ENCODE measurements at places on chromosomes 4 and X.

- DNase-seq, result no peak
Measured at GRCh38 chr4:67725981-67726380, 25.0 kb upstream of the UBA6 start.

DNA sequence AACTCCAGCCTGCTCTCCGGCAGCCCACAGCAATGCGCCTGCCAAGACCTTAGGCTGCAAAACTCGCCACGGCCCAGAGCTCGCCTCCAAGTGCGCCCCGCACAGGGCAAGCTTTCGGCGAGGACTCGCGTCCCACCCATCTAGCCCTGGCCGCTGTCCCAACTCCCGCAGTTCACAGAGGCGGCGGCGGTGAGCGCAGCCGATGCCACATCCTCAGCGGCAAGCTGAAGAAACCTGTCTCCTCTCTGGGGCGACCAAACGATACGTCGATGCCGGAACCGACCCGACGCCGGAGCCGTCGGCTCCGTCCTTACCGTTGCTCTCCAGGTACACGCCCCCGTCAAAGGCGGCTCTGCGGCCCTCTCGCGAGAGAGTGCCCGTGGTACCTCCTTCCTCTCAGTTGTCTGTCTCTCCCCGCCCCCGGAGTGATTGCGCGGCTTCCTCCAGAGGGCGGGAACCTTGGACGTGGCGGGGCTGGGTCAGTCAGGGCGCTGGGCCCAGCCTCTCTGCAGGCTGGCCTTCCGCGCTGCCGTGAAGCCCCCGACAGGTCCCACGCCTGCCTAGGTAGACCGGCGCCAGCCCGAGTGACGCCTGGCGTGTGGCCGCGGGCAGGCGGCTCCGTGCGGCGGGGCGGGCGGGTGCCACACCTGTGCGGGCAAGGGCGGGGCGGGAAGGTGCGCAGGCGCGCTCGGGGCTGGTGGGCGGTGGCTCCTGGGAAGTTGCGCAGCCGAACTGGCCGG, 380 bp upstream of the RAB33B start:
- DNase-seq, result peak; percentile 96

DNA sequence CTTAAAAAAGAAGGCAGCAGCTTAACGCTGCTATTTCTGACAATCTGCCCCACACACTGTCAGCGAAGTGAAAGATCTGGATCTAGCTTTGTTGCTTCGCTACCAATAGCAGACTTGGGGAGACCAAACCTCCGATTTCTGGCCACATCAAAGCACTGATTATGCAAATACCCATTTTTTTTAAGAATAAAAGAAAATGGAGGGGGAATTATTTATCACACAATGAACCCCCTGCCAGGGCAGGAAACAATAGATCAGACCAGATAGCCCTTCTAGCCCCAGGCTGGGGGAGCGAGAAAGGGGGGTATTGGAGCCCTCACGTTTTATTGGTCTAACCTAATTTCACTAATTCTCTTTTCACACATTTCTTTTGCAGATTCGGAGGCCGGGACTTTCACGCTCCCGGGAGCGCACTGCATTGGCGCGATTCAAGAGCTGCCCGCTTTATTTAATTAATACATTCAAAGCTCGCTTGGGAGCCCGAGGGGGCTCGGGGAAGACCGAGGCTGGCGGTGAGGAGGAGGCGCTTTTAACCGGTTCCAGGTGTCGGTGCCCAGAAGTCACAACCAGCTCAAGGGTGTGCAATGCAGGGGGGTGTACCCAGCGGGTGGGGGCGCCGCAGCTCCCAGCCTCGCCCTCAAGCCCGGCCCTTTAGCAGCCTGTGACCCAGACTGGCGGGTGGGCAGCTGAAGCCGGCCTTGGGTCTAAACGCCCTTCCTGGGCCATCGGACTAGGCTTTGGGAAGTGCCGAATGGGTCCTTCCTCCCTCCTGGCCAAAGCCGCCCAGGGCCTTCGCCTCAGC, 5.5 kb downstream of the NEUROG2 start:
- no peak for DNase-seq

- DNase-seq, result no peak
Measured at GRCh38 chr4:189092581-189092980, 848.1 kb upstream of the FRG1 start.

DNA sequence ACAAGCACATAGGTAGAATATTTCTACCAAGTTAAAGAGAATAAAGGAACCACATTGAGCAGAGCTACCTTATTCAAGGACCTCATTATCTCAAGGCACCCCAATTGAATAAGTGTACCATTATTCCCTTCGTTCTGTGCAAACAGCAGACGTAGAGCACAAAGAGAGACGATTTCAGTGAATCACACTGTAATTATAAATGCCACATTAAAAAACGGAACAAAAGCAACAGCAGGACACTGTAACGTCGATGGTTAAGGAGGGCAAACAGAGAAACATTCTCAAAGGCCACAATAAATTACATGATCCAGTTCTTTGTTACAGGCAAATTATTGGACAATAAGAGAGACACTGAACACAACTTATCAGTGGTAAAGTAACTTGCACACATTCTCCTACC, 644.1 kb upstream of the TENM3 start:
- no peak for DNase-seq

DNA sequence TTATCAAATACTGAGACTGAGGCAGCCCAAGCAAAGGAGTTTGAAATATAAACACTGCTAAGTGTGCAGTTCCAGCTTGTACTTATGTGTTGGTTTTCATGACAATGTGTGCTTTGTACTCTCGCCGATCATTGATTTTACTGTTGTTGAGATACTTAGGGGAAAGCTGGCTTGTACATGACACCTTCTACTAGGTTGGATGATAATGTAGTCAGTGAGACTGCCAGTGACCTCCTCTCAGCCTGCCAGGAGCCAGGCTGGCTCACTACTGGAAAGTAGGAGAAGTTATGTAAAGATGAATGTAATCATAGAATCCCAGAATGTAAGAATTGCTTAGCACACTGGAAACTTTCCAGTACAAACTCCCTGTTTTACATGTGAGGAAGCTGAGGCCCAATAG, 132.0 kb downstream of the AFF2 start:
- DNase-seq, result no peak

DNA sequence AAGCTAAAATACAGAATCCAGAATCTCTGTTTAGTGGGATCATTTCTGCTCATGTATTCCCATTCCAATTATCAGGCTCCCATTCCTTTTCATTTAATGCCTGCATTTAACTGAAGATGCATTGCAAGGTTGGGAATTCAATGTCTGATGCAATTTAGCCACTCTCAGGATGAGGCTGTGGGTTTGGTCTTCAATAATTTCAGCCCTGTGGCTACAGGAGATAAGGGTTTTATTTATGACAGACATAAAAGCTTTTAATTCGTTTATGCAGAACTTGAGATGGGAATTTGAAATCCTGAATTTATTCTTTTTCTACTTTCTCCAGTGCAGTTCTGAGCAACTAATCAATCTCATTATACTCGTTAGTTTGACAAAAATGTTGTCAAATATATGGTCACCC, 1225.9 kb downstream of the PCDH18 start:
- DNase-seq, result no peak
